Dorsolateral prefrontal cortex (tissue), 122 donors: ENCODE measurements at places on chromosomes 3 and 15.
A peak's percentile ranks its signal among the peaks of the same experiment; 100 is the strongest.

- DNase-seq, result peak; percentile 79
These were observed at the start of gene GPR62 for GRCh38 chr3:51955175-51955892. TSS of gene GPR62 (plus strand) at chr3:51955381. CDS start at chr3:51955653, 272 bp downstream.

GRCh38 chr3:126016616-126017015 is 47.6 kb downstream of the ROPN1B start:
- no peak for DNase-seq

DNA sequence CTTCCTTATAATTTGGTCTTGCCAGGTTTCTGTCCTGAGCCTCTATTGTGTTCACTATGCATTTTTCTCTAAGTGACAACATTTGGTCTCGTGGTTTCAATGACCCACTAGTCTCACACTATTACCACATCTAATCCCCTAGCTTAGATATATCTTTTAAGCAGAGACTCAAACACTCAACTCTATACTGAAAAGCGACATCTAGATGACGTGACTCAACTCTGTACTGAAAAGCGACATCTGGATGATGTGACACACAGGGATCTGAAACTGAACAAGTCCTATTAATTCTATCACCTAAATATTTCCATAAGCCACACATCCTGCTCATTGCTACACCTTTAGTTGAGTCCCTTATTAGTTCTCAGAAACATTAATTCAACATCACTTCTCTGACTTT is 141.7 kb upstream of the MBNL1 start:
- DNase-seq, result no peak

GRCh38 chr15:57780471-57780870 is 74.0 kb downstream of the POLR2M start:
- no peak for DNase-seq

DNA sequence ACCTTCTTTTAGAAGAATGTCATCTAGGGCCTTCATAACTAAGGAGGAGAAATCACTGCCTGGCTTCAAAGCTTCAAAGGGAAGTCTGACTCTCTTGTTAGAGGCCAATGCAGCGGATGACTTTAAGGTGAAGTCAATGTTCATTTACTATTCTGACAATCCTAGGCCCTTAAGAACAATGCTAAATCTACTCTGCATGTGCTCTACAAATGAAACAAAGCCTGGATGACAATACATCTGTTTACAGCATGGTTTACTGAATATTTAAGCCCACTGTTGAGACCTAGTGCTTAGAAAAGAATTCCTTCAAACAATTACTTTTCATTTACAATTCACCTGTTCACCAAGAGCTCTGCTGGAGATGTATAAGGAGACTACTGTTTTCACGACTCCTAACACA is 160.4 kb upstream of the EPHA3 start:
- DNase-seq, result no peak

DNA sequence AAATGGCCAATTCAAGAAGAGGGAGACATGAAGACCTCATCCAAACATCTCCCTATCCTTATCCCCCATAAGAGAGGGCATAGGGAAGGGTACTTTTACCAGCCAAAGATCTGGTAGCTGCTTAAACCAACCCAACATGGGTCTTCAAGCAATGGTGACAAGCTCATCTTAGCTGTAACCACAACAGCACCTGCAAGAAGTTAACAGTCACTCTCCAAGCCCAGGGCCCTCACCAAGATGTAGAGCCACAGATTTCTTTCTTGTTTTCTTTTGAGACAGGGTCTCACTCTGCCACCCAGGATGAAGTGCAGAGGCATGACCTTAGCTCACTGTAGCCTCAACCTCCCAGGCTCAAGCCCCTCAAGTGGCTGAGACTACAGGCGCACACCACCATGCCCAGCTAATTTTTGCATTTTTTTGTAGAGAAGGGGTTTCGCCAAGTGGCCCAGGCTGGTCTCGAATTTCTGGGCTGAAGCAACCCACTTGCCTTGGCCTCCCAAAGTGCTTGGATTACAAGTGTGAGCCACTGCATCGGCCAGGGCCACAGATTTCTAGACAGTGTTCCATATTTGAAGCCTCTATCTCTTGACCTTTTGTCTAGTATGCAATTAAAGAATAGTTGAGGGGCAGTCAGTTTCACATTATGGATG is 57.1 kb downstream of the DHX30 start:
- no peak for DNase-seq

GRCh38 chr3:148360051-148360450 is 337.7 kb upstream of the AGTR1 start:
- DNase-seq, result no peak

GRCh38 chr3:127449486-127450212 is 140.9 kb downstream of the TPRA1 start:
- no peak for DNase-seq

DNA sequence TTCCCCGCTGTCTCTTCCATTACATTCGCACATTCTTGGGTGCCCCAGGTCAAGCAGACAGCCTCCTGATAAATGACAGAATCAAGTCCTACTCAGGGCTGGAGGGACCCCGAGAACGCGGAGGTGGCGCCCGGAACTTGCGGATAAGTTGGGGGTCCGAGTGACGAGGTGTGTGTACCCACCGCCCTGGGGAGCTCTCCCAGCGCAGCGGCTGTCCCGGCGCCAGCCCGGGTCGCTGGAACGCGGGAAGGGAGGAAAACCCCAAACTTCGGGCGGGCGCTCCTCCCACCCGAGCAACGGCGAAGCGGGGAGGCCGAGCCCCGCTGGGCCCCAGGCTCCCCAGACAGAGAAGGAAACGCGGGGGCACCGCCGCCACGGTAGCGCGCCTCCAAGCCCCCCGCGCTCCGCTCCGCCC is 550 bp downstream of the CLN6 start:
- no peak for DNase-seq

DNA sequence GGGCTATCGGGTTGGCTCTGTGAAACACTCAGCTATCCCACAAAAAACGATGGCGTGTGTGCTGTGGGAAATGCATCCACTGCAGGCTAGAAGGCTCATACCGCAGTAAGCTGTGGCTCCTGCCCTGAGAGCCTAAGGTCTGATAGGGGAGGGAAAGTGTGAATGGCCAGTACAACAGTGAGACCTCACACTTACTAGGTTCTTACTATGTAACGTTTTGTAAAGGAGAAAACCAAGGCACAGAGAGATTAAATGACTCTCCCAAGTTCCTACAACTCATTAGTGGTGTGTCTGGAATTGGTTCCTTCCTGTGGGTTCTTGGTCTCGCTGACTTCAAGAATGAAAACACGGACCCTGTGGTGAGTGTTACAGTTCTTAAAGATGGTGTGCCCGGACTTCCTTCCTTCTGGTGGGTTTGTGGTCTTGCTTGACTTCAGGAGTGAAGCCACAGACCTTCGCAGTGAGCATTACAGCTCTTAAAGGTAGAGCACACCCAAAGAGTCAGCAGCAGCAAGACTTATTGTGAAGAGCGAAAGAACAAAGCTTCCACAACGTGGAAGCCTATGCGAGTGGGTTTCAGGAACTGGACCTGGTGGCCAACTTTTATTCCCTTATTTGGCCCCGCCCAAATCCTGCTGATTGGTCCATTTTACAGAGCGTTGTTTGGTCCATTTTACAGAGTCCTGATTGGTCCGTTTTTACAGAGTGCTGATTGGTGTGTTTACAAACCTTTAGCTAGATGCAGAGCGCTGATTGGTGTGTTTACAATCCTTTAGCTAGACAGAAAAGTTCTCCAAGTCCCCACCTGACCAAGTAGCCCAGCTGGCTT is 161.7 kb downstream of the POLR2M start:
- DNase-seq, result no peak

DNA sequence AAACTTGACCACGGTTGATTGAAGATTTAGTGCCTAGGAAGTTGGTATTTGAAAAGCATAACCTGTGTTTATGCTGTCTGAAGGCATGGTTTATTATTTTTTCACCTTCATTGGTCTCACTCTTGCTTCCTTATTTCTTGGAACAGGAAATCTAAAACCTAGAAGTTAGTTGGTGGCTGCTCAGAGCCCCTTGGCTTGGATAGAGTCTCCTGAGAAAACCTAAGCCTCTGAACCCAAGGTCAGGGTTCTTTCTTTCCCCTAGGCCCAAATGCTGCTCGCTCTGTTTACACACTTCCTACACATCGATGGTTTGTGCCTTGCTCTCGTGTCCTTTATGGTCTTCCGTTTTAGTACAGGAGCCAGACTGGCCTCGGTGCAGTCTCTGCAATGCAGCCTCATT is 82.2 kb downstream of the TRAK1 start:
- DNase-seq, result no peak

DNA sequence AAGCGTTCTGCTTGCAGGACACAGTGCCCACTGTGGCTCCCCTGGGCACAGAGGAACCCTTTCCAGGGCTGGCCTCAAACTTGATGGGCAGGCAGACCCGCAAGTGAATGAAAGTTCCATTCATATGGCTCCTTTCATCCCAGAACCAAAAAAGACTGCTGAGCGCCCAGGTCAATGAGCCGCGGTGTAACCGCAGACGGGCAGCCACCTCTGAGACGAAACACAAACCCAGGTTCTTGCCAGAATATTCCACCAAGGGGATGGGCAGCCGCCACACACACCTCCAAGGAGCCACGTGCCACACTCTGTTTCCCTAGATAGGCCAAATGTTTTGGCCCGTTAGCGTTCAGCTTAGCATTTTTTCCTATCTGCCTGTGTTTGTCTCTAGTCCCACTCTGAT is 82.8 kb upstream of the IGF1R start:
- no peak for DNase-seq

- DNase-seq, result no peak
These were observed 901 bp upstream of the NMB start for GRCh38 chr15:84658788-84659411.

GRCh38 chr3:168087539-168087938 is 8.2 kb downstream of the GOLIM4 start:
- no peak for DNase-seq

DNA sequence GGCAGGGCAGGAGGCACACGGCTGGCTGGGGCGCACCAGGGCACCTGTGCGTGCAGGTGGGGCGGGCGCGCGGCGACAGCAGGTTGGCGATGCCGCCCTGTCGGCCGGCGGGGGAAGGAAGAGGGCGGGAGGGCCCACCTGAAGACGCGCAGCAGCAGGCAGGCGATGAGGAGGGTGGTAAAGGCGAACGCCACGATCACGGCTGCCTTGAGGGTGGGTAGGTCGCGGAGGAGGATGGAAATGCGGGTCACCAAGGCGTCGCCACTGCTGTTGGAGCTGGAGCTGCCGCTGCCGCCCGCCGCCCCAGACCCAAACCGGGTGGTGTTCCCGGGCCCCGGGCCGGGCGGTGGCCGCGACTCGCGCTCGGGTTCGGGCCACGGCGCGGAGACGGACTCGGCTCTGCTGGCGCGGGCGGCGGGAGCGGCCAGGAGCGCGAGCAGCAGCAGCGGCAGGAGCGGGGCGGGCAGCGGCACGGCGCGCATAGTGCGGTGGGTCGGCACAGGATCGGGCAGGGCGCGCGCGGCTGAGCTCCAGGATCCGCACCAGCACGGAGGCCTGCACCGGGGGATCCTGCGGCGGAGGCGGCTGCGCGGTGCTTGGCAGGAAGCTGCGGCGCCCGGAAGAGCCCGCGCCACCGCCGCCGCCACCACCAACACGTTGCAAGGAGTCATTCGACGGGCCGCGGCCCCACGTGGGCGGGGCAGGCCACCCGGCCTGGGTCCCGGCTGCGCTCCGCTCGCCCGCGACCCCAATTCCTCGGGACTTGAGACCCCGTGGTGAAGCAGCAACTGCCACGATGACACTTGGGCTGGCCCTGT is at the start of gene FAM174B:
Gene FAM174B, minus strand, starts transcription at position 598 of the 818 bp plus-strand sequence.
- DNase-seq, result peak; percentile 43

- DNase-seq, result no peak
These were observed 26.1 kb downstream of the GASK1A start for GRCh38 chr3:43005253-43005652.

DNA sequence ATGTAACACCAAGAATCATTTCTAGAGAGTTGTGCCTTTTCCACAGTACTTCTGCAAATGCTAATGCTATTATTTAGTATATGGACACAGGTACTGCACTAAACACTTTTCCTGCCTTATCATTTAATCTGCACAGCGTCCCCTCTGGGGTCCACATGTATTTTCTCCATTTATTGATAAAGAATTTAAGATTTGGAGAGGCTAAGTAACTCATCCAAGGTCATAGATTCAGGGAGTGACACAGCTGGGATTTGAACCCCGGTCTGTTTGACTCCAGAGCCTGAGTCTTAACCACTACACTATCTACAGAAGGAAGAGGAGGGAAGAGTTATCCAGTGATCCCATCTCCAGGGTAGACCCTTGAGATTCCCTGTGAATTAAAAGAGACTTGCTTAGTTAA is 24.9 kb upstream of the TPRG1 start:
- no peak for DNase-seq

- DNase-seq, result no peak
These were observed 135.0 kb upstream of the UBE2E2 start for GRCh38 chr3:23068016-23068728.

DNA sequence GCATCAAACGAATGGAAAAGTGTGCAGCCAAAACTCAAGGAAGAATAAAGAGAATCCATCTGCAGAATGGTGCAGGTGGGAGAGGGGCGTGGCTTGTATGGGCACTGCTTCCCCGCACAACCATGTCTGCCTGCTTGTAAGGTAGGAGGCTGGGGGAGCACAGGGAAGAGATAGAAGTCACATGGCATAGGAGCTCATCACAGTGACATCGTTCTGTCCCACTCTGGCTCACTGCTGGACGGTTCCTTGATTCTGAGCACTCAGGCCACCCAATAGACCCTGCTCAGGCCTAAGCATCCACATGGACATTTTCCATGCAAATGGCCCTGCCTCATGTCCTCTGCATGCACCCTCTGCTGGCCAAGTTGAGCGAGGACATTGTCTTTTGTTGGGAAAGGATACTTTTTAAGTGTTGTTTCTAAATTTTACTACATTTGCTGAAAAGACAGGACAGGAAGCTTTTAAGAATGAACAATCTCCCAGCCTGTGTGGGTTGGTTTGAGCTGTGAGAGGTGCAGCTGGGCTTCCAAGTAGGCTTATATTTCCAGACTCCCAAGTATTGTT is 3.1 kb downstream of the MYLK start:
- no peak for DNase-seq

DNA sequence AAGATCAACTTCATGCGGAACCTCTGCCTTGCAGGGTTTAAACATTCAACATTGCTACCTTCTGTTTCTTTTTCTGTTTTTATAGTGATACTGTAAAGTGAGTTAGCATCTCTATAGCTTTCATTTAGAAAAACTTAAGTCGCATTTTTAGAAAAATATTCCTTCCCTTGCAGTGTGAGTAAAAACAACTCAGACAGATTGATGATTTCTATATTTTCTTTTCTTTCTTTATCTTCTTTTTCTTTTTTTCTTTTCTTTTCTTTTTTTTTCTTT is 2.8 kb upstream of the MEIS2 start:
- no peak for DNase-seq

GRCh38 chr15:74431645-74432044 is 2.1 kb downstream of the SEMA7A start:
- DNase-seq, result no peak

DNA sequence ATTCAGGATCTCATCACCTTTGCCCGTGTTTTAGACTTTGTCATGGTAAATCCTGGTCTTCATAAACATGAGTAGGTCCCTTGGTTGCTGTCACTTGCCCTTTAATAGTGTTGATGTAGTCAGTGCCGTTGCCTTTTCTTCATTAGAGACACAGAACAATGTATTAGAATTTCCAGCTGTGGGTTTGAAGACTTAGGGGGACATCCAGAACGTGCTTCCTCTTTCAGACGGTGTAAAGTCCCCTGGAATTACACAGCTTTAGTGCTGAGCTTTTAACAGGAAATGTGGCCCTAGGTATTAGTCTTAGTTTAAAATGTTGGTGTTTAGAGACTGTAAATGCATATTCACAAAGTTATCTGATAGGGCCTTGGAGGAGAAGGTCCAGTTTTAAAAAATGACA is 8.8 kb upstream of the LRCH3 start:
- DNase-seq, result no peak
